EH (cell line): ENCODE measurements at places on chromosomes 4 and X.

DNA sequence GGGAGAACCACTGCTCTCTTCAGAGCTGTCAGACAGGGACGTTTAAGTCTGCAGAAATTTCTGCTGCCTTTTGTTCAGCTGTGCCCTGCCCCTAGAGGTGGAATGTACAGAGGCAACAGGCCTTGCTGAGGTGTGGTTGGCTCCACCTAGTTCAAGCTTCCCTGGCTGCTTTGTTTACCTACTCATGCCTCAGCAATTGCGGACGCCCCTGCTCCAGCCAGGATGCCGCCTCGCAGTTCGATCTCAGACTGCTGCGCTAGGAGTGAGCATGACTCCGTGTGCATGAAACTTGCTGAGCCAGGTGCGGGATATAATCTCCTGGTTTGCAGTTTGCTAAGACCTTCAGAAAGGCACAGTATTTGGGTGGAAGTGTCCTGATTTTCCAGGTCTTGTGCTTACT lies 70.9 kb downstream of the MAGEB5 start:
- no peak for DNase-seq

- DNase-seq, result peak; percentile 32
These were observed 9.2 kb downstream of the VSIG4 start for GRCh38 chrX:66030505-66031317.

GRCh38 chrX:72137846-72138495 lies 6.3 kb upstream of the RTL5 start:
- DNase-seq, result no peak

- DNase-seq, result peak; percentile 76
These were observed at the start of gene BCOR for GRCh38 chrX:40097504-40098263. TSS of gene BCOR (minus strand) at chrX:40097958. CDS start at chrX:40077929, 20,029 bp downstream.

DNA sequence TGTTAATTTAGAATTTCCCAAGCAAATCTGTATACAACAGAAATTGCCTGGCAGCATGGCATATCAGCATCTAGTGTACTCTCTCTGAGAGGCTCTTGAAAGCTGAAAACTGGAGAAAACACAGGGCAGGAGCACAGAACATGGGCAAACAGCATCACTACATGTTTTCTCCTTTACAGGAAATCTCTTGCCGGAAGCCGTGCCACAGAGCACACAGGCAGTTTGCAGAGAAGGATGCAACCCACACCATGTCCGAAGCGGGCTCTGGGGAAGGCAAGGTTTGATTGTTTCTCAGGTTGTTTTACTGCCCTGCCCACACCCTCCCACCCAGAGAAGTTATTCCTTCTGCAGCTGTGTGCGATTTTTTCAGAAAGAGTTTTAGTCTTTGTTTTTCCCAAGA lies 41.1 kb upstream of the FAM9C start:
- DNase-seq, result no peak

DNA sequence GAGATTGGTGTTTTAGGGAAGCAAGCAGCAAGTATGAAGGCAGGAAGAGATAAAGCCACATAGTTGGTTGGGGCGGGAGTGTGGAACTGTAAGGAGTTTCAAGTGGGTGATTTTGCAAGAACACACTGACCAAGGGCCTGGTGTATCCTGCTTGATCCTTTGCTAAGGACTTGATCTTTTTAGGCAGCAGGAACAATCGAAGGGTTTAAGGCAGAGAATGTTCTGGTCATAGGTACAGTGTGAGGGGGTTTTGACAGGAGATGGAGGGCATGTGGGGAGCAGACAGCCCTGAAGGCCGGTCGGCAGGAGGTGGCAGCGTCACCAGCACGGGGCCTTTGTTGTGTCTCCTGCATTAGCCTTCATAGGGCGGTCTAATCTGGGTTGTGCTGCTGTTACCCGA lies 54.7 kb downstream of the FAM193A start:
- peak; percentile 32 for DNase-seq

DNA sequence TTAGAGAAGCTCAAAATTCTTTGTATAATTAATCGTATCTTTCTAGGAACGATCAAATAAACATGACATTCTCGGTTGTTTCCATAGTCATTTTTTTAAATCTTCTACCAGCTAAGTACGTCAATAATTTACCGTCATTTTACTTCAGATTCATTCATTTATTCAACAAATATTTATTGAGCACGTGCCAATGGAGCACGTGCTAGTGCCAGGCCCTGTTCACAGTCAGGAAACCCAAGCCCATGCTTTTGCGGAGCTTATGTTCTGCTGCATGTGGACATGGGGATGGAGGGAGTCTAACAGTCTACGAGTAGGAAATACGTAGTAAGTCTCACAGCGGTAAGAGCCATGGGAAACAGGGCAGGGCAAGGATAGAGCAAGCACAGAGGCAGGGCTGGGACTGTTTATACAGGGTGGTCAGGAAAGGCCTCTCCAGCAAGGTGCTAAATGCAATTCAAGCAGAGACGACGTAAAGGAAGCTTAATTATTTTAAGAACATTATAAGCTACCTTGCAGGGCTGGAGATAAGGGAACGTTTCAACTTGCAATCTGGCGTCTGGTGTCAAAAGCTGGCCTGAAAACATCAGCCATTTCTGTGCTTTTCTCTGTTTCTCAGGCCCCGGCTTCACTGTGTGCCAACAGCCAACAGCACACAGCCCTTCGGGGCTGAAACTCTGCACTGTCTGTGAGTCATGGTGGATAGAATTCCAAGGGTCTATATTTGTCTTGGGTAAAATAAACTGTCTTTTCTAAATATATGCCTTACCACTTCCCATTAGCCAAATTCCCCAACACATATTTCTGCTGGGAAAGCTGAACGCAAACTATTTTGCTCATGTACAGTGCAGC lies 517.1 kb upstream of the ZFP42 start:
- peak; percentile 99 for DNase-seq

- no peak for DNase-seq
These were observed 960.5 kb downstream of the CCSER1 start for GRCh38 chr4:91087743-91088142.

DNA sequence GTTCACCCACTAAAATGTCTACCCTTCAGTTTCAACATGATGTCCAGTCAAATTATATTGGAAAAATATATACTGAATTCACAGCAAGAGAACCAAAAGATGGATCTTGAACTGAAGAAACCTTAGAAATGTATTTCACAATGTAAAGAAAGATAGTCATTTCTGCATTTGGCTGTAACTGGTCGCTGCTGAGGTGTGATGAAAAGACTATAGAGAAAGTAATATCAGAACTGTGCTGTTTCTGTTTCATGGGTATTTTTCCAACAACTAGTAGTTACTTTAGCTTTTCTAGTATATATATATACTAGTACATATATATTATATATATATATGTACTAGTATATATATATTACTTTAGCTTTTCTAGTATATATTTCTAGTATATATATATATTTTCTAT lies 91.3 kb downstream of the GPM6A start:
- DNase-seq, result no peak
